ENCODE measurements at places on chromosomes 1 and 21. TPM values are rescaled to one million over a fixed set of nuclear protein-coding genes. Genes with fewer than 3 reads are reported as not detected.
A peak's percentile ranks its signal among the peaks of the same experiment; 100 is the strongest.

Gene TMCO2
- not detected for total RNA-seq

GRCh38 chr1:170959385-170959784 lies 24.1 kb downstream of the MROH9 start:
- no peaks in the 10 kb centered on the region for H3K36me3 ChIP-seq
- DNase-seq = no peak
- H3K27me3 ChIP-seq = no peaks in the 10 kb centered on the region

Gene MLLT11
- 1.3 TPM for total RNA-seq

Gene CLEC20A
- total RNA-seq = not detected

DNA sequence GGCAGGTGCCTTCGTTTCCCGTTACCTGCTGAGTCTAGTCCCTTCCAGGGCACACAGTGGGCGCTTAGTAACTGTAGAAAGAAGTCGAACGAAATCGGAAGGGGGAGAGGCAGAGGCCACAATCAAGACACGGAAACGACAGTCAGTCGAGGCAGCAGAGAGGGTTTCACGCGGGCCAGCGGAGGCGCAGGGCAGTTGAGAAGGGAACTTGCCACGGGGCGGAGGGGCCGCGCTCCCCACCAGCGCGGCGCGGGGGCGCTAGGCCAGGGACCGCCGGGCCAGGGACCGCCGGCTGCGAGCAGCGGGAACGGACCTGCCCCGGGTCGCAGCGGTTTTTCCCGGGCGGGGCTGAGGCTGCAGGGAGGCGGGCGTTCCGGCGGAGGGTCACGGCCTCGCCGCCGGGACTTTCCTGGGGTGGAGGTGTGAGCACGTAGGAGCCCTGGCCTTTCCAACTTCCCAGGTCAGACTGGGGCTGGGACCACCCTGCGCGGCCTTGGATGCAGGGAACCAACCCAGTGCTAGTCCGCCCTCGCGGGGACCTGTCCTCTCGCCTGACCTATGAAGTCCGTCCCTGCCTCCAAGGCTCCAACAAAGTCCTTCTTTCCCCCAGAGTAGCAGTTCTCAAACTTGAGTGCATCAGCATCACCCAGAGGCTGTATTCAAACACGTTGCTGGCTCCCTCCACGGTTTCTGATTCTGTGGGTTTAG lies 150.1 kb upstream of the FGGY start:
- no peaks in the 10 kb centered on the region for H3K27me3 ChIP-seq
- H3K4me1 ChIP-seq = peaks cover 17% of the 10 kb centered on the region
- peak overlapping the region; percentile 43 for H3K4me3 ChIP-seq
- H3K27ac ChIP-seq = peak overlapping the region; percentile 80

GRCh38 chr1:234199476-234200127 lies 173.7 kb upstream of the COA6 start:
- DNase-seq = no peak
- no peaks in the 10 kb centered on the region for H3K36me3 ChIP-seq
- H3K27ac ChIP-seq = no peak overlapping the region
- no peaks in the 10 kb centered on the region for H3K27me3 ChIP-seq

DNA sequence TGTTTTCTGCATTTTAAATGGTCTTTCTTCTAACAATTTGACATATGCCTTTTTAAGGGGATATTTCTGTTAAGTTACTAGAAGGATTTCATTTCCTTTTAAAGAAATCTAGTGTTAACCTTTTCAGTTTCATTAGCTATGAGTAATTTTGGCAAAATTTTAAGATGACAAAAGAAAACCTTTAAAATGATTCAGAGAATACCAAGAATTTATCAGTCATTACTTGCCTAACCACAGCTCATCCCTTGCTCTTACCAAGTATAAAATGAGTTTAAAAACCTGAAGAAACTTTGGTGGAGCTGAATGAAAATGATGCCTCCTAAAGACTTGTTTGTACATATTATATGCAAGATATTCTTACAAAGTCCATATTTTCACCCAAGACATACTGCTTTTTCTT lies 101.7 kb downstream of the NEK7 start:
- no peak overlapping the region for H3K4me3 ChIP-seq
- H3K27me3 ChIP-seq = no peaks in the 10 kb centered on the region
- H3K36me3 ChIP-seq = no peaks in the 10 kb centered on the region
- no peaks in the 10 kb centered on the region for H3K4me1 ChIP-seq
- no peak for DNase-seq

DNA sequence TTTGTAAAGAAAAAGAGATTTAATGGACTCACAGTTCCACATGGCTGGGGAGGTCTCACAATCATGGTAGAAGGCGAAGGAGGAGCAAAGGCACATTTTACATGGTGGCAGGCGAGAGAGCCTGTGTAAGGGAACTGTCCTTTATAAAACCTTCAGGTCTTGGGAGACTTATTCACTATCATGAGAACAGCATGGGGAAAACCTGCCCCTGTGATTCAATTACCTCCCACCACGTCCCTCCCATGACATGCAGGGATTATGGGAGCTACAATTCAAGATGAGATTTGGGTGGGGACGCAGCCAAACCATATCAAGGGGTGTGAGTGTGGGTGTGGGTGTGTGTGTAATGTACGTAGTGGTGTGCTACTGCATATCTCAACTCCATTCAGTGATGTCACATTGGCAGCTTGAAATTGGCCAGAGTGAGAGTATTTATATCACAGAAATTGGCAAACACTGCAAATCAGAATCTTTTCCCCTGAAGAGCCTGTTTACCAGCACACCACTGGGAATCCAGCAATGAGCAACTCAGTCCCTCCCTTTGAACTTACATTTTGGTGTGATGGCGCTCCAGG lies 5.4 kb downstream of the ARHGEF10L start:
- peaks cover 14% of the 10 kb centered on the region for H3K4me1 ChIP-seq
- no peaks in the 10 kb centered on the region for H3K36me3 ChIP-seq
- peak; percentile 11 for DNase-seq
- peak overlapping the region; percentile 24 for H3K27ac ChIP-seq
- H3K4me3 ChIP-seq = no peak overlapping the region

DNA sequence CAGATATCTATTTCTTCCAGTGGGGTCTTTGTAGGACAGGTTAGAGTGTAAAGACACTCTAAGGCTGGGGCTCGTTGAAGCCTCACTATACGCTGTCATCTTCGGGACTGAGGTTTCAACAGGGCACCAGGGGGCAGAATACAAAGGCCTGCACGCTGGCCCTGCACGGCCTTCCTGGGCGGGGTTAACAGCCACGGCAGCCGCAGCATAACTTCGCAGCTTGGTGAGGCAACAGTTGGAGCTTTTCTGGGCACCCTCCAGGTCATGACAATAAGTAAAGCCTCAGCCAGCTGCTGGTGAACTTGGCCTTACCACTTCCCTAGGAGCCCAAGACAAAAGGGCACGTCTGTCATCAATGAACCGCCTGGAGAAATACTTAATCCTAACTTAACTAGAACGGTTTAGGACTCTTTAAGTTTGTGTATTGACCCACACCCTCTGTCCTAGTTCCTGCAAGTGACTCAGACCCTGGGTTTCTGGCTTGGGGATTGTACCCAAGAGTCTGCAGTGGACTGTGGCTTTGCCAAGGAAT lies 2.3 kb upstream of the RUNX1 start:
- peak; percentile 86 for DNase-seq
- no peak overlapping the region for H3K4me3 ChIP-seq
- H3K36me3 ChIP-seq = no peaks in the 10 kb centered on the region
- H3K4me1 ChIP-seq = peaks cover 2% of the 10 kb centered on the region

Gene ZNF670
- 3.3 TPM for total RNA-seq

Gene GJA9
- not detected for total RNA-seq

GRCh38 chr1:228417483-228418203 lies 982 bp upstream of the TRIM17 start:
- peaks cover 30% of the 10 kb centered on the region for H3K27me3 ChIP-seq
- H3K4me1 ChIP-seq = peaks cover 12% of the 10 kb centered on the region
- H3K27ac ChIP-seq = no peak overlapping the region
- no peak overlapping the region for H3K4me3 ChIP-seq
- DNase-seq = no peak
- H3K36me3 ChIP-seq = no peaks in the 10 kb centered on the region

DNA sequence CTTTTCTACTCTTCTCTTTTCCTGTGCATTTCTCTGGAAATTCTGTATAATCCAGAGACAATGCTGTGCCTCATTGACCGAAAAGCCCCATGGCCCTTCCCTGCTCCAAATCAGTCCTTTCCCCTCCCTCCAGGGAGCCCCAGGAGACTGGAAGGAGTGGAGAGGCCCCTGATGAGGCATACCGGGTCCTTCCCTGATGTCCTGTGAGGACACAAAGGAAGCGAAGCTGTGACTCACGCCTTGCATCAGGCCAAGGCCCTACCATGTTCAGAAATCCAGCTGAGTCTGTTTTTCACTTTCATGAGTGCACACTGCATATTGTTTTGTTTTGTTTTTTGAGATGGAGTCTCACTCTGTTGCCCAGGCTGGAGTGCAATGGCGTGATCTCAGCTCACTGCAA lies 38.7 kb upstream of the BECN2 start:
- no peaks in the 10 kb centered on the region for H3K27me3 ChIP-seq
- H3K4me3 ChIP-seq = no peak overlapping the region
- no peaks in the 10 kb centered on the region for H3K36me3 ChIP-seq

- H3K4me1 ChIP-seq = no peaks in the 10 kb centered on the region
- DNase-seq = no peak
- no peaks in the 10 kb centered on the region for H3K36me3 ChIP-seq
- H3K27me3 ChIP-seq = no peaks in the 10 kb centered on the region
- H3K4me3 ChIP-seq = no peak overlapping the region
- H3K27ac ChIP-seq = no peak overlapping the region
Measured at GRCh38 chr1:196306421-196306820, 301.8 kb downstream of the KCNT2 start.

Gene NGF
- total RNA-seq = 0.52 TPM

GRCh38 chr21:43585924-43586413 lies 73.3 kb downstream of the HSF2BP start:
- H3K27me3 ChIP-seq = no peaks in the 10 kb centered on the region
- H3K27ac ChIP-seq = peak overlapping the region; percentile 93
- no peaks in the 10 kb centered on the region for H3K36me3 ChIP-seq
- no peak overlapping the region for H3K4me3 ChIP-seq
- peak; percentile 90 for DNase-seq

Gene HDAC1
- 66.2 TPM for total RNA-seq

DNA sequence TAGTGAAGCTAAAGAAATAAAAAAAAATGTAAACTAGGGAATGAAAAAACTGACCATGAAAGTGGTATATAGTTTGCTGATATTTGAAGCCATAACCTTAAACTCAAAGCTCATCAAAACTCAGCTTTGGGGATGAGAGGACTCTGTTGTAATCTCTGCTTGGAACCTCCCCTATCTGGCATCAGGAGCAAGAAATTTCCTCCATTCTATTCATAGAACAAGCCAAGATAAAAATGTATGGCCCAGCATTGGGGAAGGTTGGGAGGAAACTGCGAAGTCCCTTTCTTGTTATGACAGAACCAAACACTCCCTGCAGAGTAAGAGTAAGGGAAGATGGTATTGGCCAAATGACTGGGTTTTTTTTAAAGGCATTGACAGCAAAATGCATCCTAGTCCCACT lies 35.6 kb downstream of the MCOLN2 start:
- no peak for DNase-seq
- H3K27ac ChIP-seq = no peak overlapping the region
- no peaks in the 10 kb centered on the region for H3K36me3 ChIP-seq
- H3K4me1 ChIP-seq = no peaks in the 10 kb centered on the region

DNA sequence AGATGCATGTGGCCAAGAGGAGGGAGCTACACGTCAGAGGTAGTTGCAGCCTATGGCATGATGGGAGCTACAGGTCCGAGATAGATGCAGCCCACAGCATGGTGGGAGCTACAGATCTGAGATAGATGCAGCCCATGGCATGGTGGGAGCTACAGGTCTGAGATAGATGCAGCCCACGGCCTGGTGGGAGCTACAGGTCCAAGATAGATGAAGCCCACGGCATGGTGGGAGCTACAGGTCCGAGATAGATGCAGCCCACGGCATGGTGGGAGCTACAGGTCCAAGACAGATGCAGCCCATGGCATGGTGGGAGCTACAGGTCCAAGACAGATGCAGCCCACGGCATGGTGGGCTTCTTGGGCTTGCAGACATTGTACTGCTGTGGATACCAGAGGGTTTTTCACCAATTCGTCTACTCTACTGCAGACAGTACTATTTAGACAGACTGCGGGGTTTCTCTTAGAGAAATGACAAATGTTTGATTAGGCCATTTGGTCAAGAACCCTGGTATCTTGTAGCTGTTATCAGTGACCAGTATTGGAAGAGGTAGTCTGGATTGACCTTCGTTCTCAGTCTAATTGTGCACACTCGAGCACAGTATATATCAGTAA lies 127.4 kb downstream of the DHRS3 start:
- peaks cover 15% of the 10 kb centered on the region for H3K4me1 ChIP-seq
- DNase-seq = no peak
- H3K36me3 ChIP-seq = no peaks in the 10 kb centered on the region

Gene FCRL2
- total RNA-seq = 2.3 TPM

- no peaks in the 10 kb centered on the region for H3K36me3 ChIP-seq
- no peak overlapping the region for H3K27ac ChIP-seq
- no peaks in the 10 kb centered on the region for H3K4me1 ChIP-seq
- DNase-seq = no peak
- H3K4me3 ChIP-seq = no peak overlapping the region
Measured at GRCh38 chr1:224780736-224781135, 148.7 kb upstream of the DNAH14 start.

Gene FRRS1
- 11.3 TPM for total RNA-seq

GRCh38 chr1:221527886-221528624 lies 213.8 kb downstream of the DUSP10 start:
- no peaks in the 10 kb centered on the region for H3K27me3 ChIP-seq
- no peak overlapping the region for H3K4me3 ChIP-seq
- no peak overlapping the region for H3K27ac ChIP-seq

Gene KCNN3
- 4.9 TPM for total RNA-seq

GRCh38 chr1:76074321-76075187 lies at the start of gene ST6GALNAC3:
Gene ST6GALNAC3 (plus strand): TSS chr1:76074746.
- peak within 1 kb of the TSS; percentile 61 for H3K4me3 ChIP-seq
- no peaks in the 10 kb centered on the region for H3K36me3 ChIP-seq
- H3K4me1 ChIP-seq = peaks cover 3% of the 10 kb centered on the region
- no peaks in the 10 kb centered on the region for H3K27me3 ChIP-seq
- peak within 1 kb of the TSS; percentile 60 for H3K27ac ChIP-seq

GRCh38 chr1:87200875-87201638 lies 127.6 kb upstream of the LMO4 start:
- no peak overlapping the region for H3K4me3 ChIP-seq
- H3K36me3 ChIP-seq = no peaks in the 10 kb centered on the region
- no peaks in the 10 kb centered on the region for H3K27me3 ChIP-seq
- H3K27ac ChIP-seq = no peak overlapping the region
- no peak for DNase-seq
- H3K4me1 ChIP-seq = no peaks in the 10 kb centered on the region
